Placental epithelial cell (primary cell): ENCODE measurements at places on chromosomes 12 and 14. TPM values are rescaled to one million over a fixed set of nuclear protein-coding genes. Genes with fewer than 3 reads are reported as not detected.

Gene NPFF
- total RNA-seq = not detected in 2 replicates

Gene SERPINA12
- total RNA-seq = not detected in 2 replicates

Gene STYK1
- 22.0 and 31.2 TPM in 2 replicates for total RNA-seq

Gene DTX1
- not detected in 2 replicates for total RNA-seq

Gene SLC5A8
- total RNA-seq = not detected in 2 replicates

Gene ENO2
- 0.76 and 1.6 TPM in 2 replicates for total RNA-seq

Gene LRRC9
- not detected in 2 replicates for total RNA-seq

Gene DPY19L2
- 4.1 and 4.7 TPM in 2 replicates for total RNA-seq

Gene KLRC2
- 1.6 TPM in 1 of 2 replicates, not detected in the other for total RNA-seq

Gene MYL6
- total RNA-seq = 928 and 1,710 TPM in 2 replicates

Gene BLOC1S1
- total RNA-seq = 33.4 and 64.9 TPM in 2 replicates

Gene GYS2
- total RNA-seq = not detected in 2 replicates

Gene NRIP2
- not detected in 2 replicates for total RNA-seq

Gene RD3L
- not detected in 2 replicates for total RNA-seq

Gene PXMP2
- 13.0 and 29.3 TPM in 2 replicates for total RNA-seq

Gene GZMB
- total RNA-seq = not detected in 2 replicates

Gene RPS29
- total RNA-seq = 2,462 and 2,719 TPM in 2 replicates

Gene PLEKHH1
- 1.2 and 1.4 TPM in 2 replicates for total RNA-seq

Gene XPOT
- 47.1 and 78.2 TPM in 2 replicates for total RNA-seq

Gene ORAI1
- 9.8 and 12.0 TPM in 2 replicates for total RNA-seq

Gene FSCB
- under 0.01 and 0.11 TPM in 2 replicates for total RNA-seq

Gene CCDC177
- total RNA-seq = not detected in 2 replicates

Gene REP15
- 0.65 and 0.79 TPM in 2 replicates for total RNA-seq

Gene SCFD1
- total RNA-seq = 105 and 113 TPM in 2 replicates

Gene RHEBL1
- total RNA-seq = not detected in 2 replicates

Gene LRRC10
- not detected in 2 replicates for total RNA-seq

Gene UNC79
- total RNA-seq = 0.22 and 0.79 TPM in 2 replicates

Gene RPS6KA5
- 0.76 and 3.1 TPM in 2 replicates for total RNA-seq

Gene KERA
- not detected in 2 replicates for total RNA-seq

Gene NXPH4
- total RNA-seq = 1.2 TPM in 1 of 2 replicates, not detected in the other

Gene PGF
- total RNA-seq = under 0.01 TPM in 1 of 2 replicates, not detected in the other

Gene MNAT1
- total RNA-seq = 28.1 and 28.7 TPM in 2 replicates

Gene TMEM253
- total RNA-seq = 0.33 TPM in 1 of 2 replicates, not detected in the other

Gene TPH2
- not detected in 2 replicates for total RNA-seq

Gene CDK4
- 150 and 200 TPM in 2 replicates for total RNA-seq

Gene CLMN
- total RNA-seq = 53.8 and 59.4 TPM in 2 replicates

Gene HSPB8
- total RNA-seq = 46.3 and 63.1 TPM in 2 replicates

Gene LGR5
- 4.4 and 7.5 TPM in 2 replicates for total RNA-seq

Gene PROX2
- not detected in 2 replicates for total RNA-seq

Gene CLEC1B
- under 0.01 and 0.33 TPM in 2 replicates for total RNA-seq

Gene MUCL1
- total RNA-seq = not detected in 2 replicates

Gene SOAT2
- total RNA-seq = not detected in 2 replicates

Gene CABP1
- total RNA-seq = 0.33 TPM in 1 of 2 replicates, not detected in the other

Gene NANOG
- under 0.01 and 0.11 TPM in 2 replicates for total RNA-seq

Gene SYT1
- under 0.01 and 0.54 TPM in 2 replicates for total RNA-seq

Gene EXOC3L4
- not detected in 2 replicates for total RNA-seq

Gene SLC6A12
- not detected in 2 replicates for total RNA-seq

Gene PSMD9
- total RNA-seq = 23.2 and 52.1 TPM in 2 replicates

Gene KRT86
- not detected in 2 replicates for total RNA-seq

Gene ANO6
- total RNA-seq = 202 and 203 TPM in 2 replicates

Gene FAM186B
- total RNA-seq = 0.33 and 0.79 TPM in 2 replicates

Gene SMIM41
- total RNA-seq = 0.39 TPM in 1 of 2 replicates, not detected in the other
